Bronchus fibroblast of lung (primary cell): ENCODE measurements at places on chromosomes 16 and 17. TPM values are rescaled to one million over a fixed set of nuclear protein-coding genes. Genes with fewer than 3 reads are reported as not detected.

Gene BICDL2
- total RNA-seq, result not detected in 2 replicates

Gene MIEF2
- 17.0 and 19.5 TPM in 2 replicates for total RNA-seq

Gene SLC16A13
- 1.2 and 2.1 TPM in 2 replicates for total RNA-seq

Gene ITGA3
- 219 and 249 TPM in 2 replicates for total RNA-seq

Gene ALDH3A1
- total RNA-seq, result not detected in 2 replicates

Gene MT1G
- total RNA-seq, result 1.6 TPM in 1 of 2 replicates, not detected in the other

Gene GEMIN4
- 20.2 and 21.9 TPM in 2 replicates for total RNA-seq

Gene SLFN11
- 52.5 and 57.3 TPM in 2 replicates for total RNA-seq

Gene EPN3
- total RNA-seq, result 0.15 TPM in 1 of 2 replicates, not detected in the other

Gene ZNF598
- 44.0 and 45.6 TPM in 2 replicates for total RNA-seq

Gene CCL7
- total RNA-seq, result not detected in 2 replicates

Gene ATP6V0D1
- total RNA-seq, result 106 and 112 TPM in 2 replicates

Gene KRT9
- not detected in 2 replicates for total RNA-seq

Gene PRR11
- 53.4 and 66.4 TPM in 2 replicates for total RNA-seq

Gene SDR42E2
- not detected in 2 replicates for total RNA-seq

Gene PPY
- not detected in 2 replicates for total RNA-seq

Gene SLC13A5
- not detected in 2 replicates for total RNA-seq

Gene GNGT2
- 0.17 and 1.0 TPM in 2 replicates for total RNA-seq

Gene CTRB2
- not detected in 2 replicates for total RNA-seq

Gene NUFIP2
- total RNA-seq, result 12.5 and 13.6 TPM in 2 replicates

Gene TMEM204
- total RNA-seq, result 12.9 and 13.6 TPM in 2 replicates

Gene CCL17
- total RNA-seq, result not detected in 2 replicates

Gene TP53TG3D
- not detected in 2 replicates for total RNA-seq

Gene RCVRN
- not detected in 2 replicates for total RNA-seq

Gene CCL16
- not detected in 2 replicates for total RNA-seq

Gene TP53TG3
- total RNA-seq, result not detected in 2 replicates

Gene CARD14
- total RNA-seq, result under 0.01 TPM in 1 of 2 replicates, not detected in the other

Gene CHTF18
- total RNA-seq, result 29.8 and 32.7 TPM in 2 replicates

Gene ROGDI
- total RNA-seq, result 18.3 and 27.1 TPM in 2 replicates

Gene NLRC3
- total RNA-seq, result not detected in 2 replicates

Gene CLDN9
- total RNA-seq, result not detected in 2 replicates

Gene CCT6B
- total RNA-seq, result 0.15 and 0.17 TPM in 2 replicates

Gene CCDC200
- total RNA-seq, result not detected in 2 replicates

Gene MVP
- 311 and 319 TPM in 2 replicates for total RNA-seq

Gene TMEM186
- total RNA-seq, result 7.6 and 8.0 TPM in 2 replicates

Gene C16orf82
- total RNA-seq, result not detected in 2 replicates

Gene IGFALS
- 0.30 TPM in 1 of 2 replicates, not detected in the other for total RNA-seq

Gene ABCC12
- 0.17 TPM in 1 of 2 replicates, not detected in the other for total RNA-seq

Gene RPH3AL
- 1.2 and 2.2 TPM in 2 replicates for total RNA-seq

Gene NOS2
- not detected in 2 replicates for total RNA-seq

Gene CALB2
- total RNA-seq, result under 0.01 TPM in 1 of 2 replicates, not detected in the other

Gene HOXB2
- 50.4 and 52.6 TPM in 2 replicates for total RNA-seq

Gene TAOK1
- total RNA-seq, result 14.0 and 21.7 TPM in 2 replicates

Gene STH
- not detected in 2 replicates for total RNA-seq

Gene MT4
- not detected in 2 replicates for total RNA-seq

Gene PRSS53
- 2.1 and 2.5 TPM in 2 replicates for total RNA-seq

Gene TBC1D3G
- not detected in 2 replicates for total RNA-seq

Gene TMED6
- not detected in 2 replicates for total RNA-seq
